ENCODE measurements at places on chromosomes 16 and 17.

GRCh38 chr17:2716649-2717048 is 5.1 kb upstream of the CLUH start:
- no peak for DNase-seq

DNA sequence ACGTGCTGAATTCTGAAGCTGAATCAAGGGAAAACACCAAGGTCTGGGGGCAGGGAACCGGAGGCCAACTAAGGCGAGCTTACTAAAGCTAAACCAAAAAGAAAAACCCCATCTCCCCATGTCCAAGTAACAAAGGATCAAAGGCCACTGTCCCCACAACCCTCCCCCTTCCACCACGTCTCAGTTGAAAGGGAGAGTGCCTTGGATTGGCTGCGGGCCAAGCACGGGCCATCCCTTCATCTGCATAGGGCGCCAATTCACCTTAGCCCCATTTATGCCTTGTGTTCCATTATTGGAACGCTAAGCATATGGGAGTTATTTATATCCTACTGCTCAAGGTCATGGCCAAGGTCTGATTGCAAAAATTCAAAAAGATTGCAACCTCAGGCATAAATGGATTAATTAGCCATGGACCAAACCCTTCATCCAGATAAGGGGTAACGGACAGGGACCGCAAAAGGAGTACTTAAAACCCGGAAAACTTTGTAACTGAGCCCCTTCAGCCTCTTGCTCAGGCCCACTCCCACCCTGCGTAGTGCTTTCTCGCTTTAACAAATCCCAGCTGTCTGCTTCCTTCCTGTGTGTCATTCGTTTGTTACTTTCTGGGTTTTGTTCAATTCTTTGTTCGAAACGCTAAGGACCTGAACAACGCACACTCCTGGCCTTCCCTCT is 740 bp upstream of the ATP6V0D1 start:
- peak; percentile 38 for DNase-seq

GRCh38 chr16:12672986-12673385 is 130.7 kb downstream of the CPPED1 start:
- DNase-seq: no peak

DNA sequence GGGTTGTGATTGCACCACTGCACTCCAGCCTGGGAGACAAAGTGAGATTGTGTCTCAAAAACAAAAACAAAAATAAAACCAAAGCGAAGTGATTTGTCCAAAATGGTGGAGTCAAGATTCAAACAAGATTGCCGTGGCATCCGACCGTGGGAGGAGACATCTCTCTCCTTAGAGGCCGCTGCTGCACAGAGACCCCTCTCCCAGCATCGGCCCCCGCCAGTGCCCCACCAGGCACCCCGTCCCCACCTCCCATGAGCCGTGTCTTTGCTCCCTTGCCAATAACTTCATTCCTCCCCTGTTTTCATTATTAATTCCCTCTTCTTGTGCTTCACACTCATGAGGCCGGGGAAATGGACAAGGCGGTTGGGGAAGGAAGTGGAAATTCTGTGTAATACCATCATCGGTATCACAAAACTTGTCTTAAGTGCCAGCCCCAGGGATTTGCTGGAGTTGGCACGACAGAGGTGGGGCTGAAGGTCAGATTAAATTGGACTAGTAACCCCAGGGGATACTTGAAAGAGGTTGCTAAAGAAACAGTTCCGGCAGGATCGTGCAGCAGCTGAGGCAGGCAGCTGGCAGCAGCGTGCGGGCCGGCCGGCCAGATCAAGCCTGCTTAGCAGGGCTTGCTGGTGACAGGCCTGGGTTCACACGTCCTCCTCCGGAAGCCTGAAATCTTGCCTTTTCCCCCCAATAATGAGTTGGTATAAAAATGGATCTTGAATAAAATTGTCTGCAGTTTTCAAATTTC is 66.8 kb downstream of the RTN4RL1 start:
- DNase-seq: no peak

GRCh38 chr17:77240976-77241375 is 100.2 kb downstream of the SEC14L1 start:
- DNase-seq: no peak

- no peak for DNase-seq
Measured at GRCh38 chr17:28136923-28137322, 94.4 kb downstream of the NLK start.

- DNase-seq: no peak
Measured at GRCh38 chr17:41967141-41967920, 736 bp downstream of the CNP start.

DNA sequence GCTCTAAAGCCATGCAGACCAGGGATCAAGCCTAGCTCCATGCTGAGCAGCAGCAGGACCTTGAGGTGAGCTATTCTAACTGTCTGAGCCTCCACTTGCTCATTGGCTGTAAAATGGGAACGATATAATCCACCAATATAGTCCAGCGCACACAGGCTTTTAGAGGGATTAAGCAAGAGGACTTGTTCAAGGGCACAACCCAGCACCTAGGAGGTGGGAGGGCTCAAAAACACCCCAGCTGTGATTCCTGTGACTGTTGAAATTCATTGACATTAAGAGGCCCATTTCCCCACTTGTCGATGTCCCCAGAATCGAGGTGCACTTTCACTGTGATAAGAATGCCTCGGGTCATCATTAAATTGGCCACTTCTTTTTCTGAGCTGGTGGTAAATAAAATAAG is 4.1 kb downstream of the USH1G start:
- no peak for DNase-seq

GRCh38 chr16:61721544-61721943 is 314.7 kb downstream of the CDH8 start:
- no peak for DNase-seq

- no peak for DNase-seq
Measured at GRCh38 chr17:30720013-30720471, 104.5 kb downstream of the CRLF3 start.

DNA sequence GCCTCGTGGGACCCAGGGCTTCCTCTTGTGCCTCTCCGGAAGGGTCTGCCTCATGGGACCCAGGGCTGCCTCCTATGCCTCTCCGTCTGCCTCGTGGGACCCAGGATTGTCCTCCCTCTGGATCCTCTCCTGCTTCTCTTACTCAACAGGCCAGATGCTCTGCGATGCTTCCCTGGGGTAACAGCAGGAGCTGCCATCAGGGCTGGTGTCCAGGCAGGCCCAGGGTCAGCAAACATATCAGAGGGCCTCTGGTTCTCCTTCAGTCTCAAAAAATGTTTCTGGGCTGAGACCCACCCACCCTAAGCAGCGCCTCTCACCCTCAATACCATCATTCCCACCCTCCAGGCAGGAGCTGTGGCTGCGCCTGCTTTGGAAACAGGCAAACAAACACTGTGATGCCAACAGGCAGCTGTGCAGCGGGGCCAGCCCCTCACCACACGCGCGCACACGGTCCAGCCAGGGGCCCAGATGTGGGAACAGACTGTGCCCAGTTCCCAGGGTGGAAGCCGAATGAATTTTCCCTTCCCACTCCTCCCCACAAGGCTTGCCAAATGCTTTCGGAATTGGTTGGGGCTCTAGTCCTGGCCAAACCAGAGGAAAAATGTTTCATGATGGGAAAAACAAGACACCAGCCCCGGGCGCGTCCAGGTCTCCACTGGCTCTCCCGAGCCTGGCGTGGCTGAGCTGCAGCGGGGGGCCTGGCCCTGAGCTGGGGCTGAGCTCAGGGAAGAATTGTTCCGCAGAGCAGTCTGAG is 11.3 kb downstream of the TIMM22 start:
- no peak for DNase-seq

- DNase-seq: no peak
Measured at GRCh38 chr17:38660097-38661025, 14.4 kb downstream of the EPOP start.

- DNase-seq: peak; percentile 66
Measured at GRCh38 chr17:1736348-1737281, 6.1 kb upstream of the SERPINF2 start.

GRCh38 chr17:78717431-78717980 is 64.6 kb downstream of the CYTH1 start:
- peak; percentile 29 for DNase-seq

- peak; percentile 13 for DNase-seq
Measured at GRCh38 chr17:36705874-36706731, 104.7 kb downstream of the MRM1 start.

- DNase-seq: no peak
Measured at GRCh38 chr16:85326794-85327181, 214.5 kb upstream of the CIBAR2 start.

DNA sequence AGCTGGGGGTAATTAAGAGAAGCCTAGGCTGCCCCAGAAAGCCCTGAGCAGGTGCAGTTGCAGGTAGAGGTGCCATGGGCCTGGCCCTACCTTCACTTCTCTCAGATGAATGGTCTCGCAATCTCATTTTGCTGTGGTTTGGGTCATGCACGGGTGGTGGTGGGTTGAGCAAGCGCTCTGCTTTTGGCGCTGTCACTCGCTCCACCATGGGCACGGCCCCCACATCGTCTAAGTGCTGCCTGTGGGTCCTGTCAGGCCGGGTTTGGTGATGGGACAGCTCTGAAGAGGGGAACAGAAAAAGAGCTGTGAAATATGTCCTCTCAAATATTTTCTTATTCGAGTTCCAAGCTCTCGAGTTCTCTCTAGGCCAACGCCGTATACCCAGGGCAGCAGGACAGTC is 39.9 kb downstream of the STH start:
- no peak for DNase-seq

DNA sequence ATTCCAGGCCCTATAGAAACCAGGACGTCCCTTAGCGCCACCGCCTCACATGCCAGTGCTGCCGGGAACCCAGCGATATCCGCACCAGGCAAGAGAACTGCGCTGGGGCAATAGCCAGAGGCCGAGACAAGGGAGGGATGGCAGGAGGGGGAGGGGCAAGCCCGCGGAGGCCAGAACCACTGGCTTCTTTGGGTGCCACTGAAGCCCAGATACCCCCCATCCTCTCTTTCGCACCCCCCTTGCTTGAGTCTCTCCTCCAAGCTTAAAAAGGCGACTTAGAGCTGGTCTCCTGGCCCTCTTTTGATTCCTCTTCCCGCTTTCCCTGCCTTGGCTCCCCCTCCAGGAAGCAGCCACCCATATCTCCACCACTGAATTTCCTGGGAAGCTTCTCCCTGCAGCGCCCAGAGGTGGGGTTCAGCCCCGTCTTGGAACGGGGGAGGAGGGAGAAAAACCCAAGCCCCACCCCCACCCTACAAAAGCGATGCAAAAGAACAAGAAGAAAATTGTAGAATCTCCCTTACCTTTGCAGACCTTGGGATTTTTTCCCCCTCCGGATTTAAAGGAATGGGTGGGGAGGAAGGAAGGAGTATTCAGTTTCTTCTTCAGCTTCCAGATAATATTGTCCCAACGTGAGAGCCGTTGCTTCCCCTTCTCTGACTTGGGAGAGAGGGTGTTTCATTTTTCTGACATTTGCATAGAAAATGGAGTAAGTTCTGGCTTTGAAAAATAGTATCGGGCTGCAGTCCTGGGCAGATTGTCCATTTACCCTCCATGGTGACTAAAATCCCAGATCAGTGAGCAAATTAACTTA is 622 bp downstream of the HOXB6 start:
- peak; percentile 48 for DNase-seq

GRCh38 chr17:61294777-61295176 is 104.9 kb upstream of the TBX2 start:
- peak; percentile 69 for DNase-seq

DNA sequence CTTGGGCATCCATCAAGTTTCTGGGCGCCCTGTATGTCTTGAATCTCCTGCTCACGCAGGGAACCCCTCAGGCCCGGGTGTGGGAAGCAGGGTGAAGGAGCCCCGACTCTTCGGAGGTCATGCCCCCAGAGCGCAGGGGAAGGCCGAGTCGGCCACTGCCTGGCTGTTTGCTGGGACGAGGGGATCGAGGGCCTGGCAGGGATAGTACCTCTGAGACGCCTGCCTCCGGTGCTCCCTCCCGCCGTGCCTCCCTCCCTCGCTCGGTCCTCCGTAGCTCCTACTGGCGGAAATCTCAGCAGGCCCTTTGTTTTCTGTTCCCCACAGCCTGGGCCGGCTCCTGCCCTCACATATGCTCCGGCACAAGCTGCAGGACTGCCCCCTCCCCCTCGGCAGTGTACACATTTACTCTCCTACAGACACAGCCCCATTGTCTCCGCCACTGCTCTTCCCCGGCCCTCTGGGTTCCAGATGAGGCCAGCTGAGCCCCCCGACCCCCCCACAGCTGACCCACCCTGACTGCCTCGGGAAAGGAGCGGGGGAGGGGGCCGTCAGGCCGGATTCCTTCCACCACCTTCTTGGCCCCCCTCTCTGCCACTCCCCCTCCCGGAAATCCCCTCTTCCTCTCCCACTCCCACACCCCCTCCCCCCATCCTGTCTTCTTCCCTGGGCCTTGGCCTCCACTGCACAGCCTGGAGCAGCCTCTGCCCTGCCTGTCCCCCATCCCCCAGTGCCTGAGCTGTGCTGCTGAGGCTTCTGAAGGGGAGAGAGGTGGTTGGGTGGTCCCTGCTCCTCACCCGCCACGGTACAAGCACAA is 1.4 kb downstream of the TRAF4 start:
- DNase-seq: peak; percentile 58

- no peak for DNase-seq
Measured at GRCh38 chr17:29771546-29771945, 148.8 kb upstream of the CORO6 start.

- DNase-seq: no peak
Measured at GRCh38 chr17:33125552-33125950, 133.9 kb downstream of the SPACA3 start.

DNA sequence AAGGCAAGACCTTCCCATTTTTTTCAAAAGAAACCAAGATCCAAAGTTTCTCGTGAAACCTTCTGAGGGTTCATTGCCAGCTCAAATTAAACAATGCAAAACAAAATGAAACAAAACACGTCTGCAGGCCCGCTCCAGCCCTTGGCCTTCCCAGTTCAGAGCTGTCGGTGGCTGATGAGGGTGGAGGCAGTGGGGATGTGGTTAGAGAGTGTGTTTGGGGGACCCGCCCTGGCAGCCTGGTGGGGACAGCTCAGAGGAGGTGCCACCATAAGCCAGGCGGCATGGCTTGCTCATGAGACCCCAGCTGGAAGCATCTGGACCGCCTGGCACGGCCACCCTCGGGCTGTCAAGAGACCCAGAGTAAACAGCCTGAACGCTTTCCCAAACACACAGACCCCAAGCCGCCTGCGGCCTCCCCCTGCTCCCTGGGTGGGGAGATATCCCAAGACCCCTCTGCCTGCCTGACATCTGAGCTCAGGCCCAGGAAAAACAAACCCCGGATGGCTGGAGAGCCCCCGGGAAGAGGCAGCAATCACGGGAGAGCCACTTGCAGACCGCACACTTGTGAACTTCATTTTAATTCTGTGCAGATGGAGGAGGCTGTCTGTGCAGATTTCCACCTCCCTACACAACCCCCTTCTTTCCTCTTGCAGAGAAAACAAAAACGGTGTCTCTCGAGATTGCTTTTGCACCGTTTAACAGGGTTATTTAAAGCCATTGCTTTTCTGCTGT is 35.4 kb upstream of the LITAF start:
- no peak for DNase-seq

GRCh38 chr17:58303971-58304749 is 23.4 kb upstream of the MPO start:
- peak; percentile 41 for DNase-seq
